SJCRH30 (cell line): ENCODE measurements at places on chromosomes 3 and 15. TPM values are rescaled to one million over a fixed set of nuclear protein-coding genes. Genes with fewer than 3 reads are reported as not detected.

GRCh38 chr15:49315391-49315823 lies 107.6 kb upstream of the FGF7 start:
- no peaks in the 10 kb centered on the region for H3K4me1 ChIP-seq
- H3K27me3 ChIP-seq, result no peaks in the 10 kb centered on the region
- H3K36me3 ChIP-seq, result no peaks in the 10 kb centered on the region
- H3K27ac ChIP-seq, result no peak overlapping the region
- DNase-seq, result no peak
- H3K4me3 ChIP-seq, result no peak overlapping the region

- no peaks in the 10 kb centered on the region for H3K4me1 ChIP-seq
- H3K27ac ChIP-seq, result no peak overlapping the region
- no peak overlapping the region for H3K4me3 ChIP-seq
Observed at GRCh38 chr3:11907667-11908660, 61.3 kb upstream of the TAMM41 start.

GRCh38 chr15:91271565-91272153 lies 171.6 kb downstream of the SV2B start:
- H3K4me3 ChIP-seq, result no peak overlapping the region
- H3K27ac ChIP-seq, result no peak overlapping the region
- no peaks in the 10 kb centered on the region for H3K36me3 ChIP-seq
- no peaks in the 10 kb centered on the region for H3K27me3 ChIP-seq
- DNase-seq, result peak; percentile 36

Gene SLC12A8
- total RNA-seq, result 3.6 and 3.7 TPM in 2 replicates
